Heart right ventricle (tissue), 16 donors: ENCODE measurements at places on chromosomes 3 and 15. TPM values are rescaled to one million over a fixed set of nuclear protein-coding genes. Genes with fewer than 3 reads are reported as not detected.

ACTC1 gene
- 13,701 TPM for total RNA-seq

GRCh38 chr3:45939341-45939771, 3.9 kb upstream of the CXCR6 start:
- peaks cover 29% of the 10 kb centered on the region for H3K4me1 ChIP-seq
- H3K27ac ChIP-seq, result peak overlapping the region; percentile 5
- no peak overlapping the region for H3K4me3 ChIP-seq
- H3K36me3 ChIP-seq, result peaks cover 39% of the 10 kb centered on the region

- no peak for DNase-seq
- no peaks in the 10 kb centered on the region for H3K4me1 ChIP-seq
- no peaks in the 10 kb centered on the region for H3K36me3 ChIP-seq
- no peak overlapping the region for H3K27ac ChIP-seq
- no peaks in the 10 kb centered on the region for H3K27me3 ChIP-seq
- H3K4me3 ChIP-seq, result no peak overlapping the region
Observed at GRCh38 chr3:87546216-87546615, 269.8 kb upstream of the POU1F1 start.

ATP10A gene
- 0.91 TPM for total RNA-seq

GJD2 gene
- not detected for total RNA-seq
